ENCODE measurements at places on chromosomes 3 and 15.

DNA sequence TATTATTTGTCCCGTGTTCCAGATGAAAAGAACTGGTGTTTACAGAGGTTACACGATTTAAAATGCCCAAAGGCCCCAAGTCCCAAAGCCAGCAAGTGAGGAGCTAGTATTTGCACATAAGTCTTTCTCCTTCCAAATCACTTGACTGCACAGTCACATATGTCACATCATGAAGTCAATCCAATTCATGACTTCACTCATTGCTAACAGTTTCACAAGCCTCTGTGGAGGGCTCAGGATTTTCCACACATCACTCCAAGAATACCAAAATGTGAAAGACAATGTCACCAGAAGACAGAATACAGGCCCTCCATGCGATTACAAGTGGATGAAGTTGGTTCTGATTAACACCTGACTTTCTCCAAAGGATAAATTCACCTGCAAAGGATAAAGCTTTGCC is 283.1 kb upstream of the UBE2E2 start:
- DNase-seq = no peak

GRCh38 chr3:126538966-126539365 is 15.0 kb downstream of the CHST13 start:
- no peak for DNase-seq

DNA sequence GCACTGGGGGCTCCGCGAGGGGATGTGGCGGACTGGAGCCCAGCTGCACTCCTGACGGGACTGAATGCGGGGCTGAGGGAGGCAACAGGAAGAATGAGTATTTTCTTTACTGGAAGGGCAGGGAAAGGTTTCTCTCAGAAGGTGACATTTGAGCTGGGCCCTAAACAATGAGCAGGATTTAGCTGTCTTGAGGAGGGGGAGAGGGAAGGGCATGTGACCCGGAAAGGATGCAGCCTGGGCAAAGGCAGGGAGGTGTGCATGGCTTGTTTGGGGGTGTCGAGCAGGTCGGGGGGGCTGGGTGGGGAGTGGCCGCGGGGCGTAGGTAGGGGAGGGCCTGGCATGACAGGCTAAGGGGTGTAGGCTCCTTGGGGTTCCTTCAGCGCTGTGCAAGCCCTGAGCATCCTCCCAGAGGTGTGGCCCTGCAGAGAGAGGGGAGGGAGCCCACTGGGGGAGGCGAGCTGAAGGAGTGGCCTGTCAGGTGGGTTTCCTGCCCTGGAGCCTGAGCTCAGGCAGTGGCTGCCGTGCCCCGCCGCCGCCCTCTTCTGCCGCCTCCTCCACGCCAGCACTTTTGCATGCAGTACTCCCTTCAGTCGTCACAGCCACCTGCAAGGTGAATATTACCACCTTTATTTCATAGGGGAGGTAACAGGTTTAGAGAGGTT is 17.2 kb upstream of the ANKDD1A start:
- DNase-seq = peak; percentile 65

GRCh38 chr15:48423342-48423741 is 92.1 kb downstream of the DUT start:
- no peak for DNase-seq

DNA sequence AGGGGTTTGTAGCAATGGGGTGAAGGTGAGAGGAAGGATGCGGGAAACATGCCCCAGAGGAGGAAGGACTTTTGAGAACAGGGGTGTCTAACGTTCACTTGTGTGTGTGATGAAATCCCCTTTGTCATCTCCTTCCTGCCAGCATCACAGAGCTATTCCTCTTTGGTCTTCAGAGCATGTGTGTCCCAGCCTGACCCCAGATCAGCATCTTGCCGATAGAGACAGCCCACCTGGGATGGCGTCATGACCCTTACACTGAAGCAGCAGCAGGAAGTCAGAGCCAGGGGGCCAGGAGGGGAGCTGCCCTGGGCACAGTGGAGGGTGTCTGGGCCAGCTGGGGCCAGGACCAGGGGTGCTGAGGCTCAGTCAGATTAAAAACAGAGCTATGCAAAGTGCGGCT is 29.9 kb upstream of the GRIP2 start:
- DNase-seq = no peak

GRCh38 chr15:29103824-29104565 is 165.6 kb downstream of the NSMCE3 start:
- peak; percentile 68 for DNase-seq

DNA sequence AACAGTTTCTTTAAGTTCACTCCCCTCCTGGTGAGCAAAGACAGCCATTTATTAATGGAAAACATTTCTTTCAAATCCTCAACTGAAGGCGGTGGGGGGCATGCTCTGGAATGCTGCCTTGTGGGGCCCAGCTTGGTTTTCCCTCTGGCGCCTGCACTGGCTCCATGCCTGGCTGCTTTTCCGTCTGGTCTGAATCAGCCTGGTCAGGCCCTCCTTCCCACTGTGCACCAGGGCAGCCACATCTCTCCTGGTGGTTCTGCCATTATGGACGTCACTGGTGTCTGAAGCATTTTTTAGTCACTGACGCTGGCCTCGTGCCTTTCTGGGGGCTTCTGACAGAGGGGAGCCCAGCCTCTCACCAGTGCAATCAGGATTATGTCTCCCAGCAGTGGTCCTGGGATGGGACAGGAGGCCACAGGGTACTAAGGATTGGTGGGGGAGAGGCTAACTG is 57.6 kb upstream of the APEH start:
- no peak for DNase-seq

DNA sequence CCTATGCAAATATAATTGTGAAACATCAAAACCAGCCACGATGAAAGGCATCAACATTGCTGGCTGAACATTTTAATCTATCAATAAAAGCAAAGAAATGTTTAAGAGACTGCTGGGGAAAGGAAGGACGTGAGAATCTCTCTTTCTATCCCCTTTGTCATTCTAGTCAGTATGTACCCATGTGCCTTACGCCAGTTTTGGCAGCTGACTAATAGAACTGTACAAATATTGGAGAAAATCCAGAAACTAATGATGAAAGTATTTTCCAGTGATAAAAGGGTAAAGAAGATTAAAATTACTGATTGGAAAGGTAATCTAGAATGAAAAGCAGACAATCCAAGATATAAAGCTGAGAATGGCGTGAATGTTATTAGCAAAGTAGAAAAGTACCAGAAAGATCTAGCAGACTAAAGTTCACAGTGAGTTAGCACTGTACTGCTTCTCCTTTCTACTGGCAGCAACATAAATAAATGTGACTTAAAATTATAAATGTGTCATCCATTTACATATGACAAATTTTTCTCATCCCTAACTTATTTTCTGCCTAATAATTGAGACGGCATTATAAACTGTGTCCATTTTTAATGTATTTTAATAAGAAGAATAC is 401.9 kb upstream of the CNTN4 start:
- DNase-seq = no peak

DNA sequence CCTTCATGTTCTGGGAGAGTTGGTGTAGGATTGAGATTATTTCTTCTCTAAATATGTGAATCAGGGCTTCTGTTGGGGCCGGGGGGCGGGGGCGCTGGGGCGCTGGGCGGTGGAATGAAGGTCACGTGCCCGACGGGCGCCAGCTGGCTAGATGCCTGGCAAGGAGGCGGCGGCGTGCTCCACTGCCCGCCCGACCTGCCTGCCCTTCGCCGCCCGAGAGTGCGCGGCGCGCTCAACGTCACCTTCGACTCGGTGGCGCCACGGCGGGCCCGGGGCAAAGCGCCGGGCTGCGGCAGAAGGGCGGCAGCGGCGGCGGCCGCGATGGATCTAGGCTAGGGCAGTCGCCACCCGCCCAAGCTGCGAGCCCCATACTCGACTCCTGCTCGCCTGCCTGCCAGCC is 47.0 kb upstream of the LHFPL4 start:
- DNase-seq = no peak

GRCh38 chr3:66144568-66145407 is 76.0 kb upstream of the SLC25A26 start:
- no peak for DNase-seq

GRCh38 chr3:89239774-89240173 is 132.4 kb downstream of the EPHA3 start:
- no peak for DNase-seq

DNA sequence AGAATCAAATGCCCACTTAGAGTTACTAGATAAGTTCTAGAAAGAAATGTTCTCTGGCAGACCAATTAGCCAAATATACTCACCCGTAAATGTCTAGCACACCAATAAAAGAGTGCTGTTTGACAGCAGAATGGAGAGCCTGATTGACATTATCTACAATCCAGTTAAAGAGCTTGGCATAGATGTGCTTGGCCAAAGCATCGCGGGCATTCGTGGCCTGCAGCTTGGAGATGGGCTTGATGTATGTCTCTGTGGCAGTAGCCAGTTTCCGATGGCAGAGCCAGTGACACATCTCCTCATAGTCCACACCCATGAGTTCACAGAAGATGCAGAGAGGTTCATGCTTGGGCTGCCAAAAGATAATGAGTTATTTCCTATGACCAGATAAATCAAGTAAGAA is 101.5 kb upstream of the MYO5C start:
- DNase-seq = no peak

- DNase-seq = no peak
These were observed 229.3 kb downstream of the MCTP2 start for GRCh38 chr15:94460624-94461023.

DNA sequence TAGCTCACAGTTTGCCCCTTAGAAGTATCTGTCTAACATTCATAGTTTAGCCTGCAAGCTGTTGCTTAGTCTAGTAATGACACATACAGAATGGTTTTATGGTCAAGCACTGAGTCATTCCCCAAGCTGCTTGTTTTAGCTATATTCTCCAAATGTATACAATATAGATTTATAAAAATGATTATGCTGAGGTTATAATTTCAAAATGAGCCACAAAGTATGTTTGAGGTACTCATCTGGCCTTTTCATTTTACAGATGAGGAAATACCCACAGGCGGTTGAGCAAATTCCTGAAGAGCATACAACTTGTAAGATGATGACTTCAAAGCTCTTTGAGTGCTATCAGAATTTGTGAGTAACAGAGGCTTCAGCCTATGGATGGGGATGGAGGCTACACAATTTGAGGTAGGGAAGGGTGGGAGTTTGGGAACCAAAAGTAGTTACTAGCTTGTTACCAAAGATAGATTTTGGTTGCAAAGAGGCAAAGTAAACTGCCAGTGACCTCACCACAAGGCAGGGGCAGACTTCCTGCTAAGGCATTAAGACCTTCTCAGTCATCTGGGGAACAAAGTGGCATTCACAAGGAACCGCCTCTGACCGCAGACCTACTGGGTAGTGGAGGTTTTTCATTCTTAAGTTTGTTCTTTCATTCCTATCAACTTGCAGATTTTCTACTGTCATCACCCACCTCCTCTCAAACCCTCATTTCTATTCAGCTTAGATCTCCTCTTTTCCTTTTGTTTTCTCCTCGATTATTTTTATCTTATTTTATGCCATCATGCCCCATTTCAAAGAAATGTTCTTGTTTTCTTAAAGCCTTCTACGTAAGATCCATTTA is 257.2 kb upstream of the NECTIN3 start:
- DNase-seq = no peak

- no peak for DNase-seq
These were observed 136.0 kb downstream of the HCN4 start for GRCh38 chr15:73232776-73233175.

DNA sequence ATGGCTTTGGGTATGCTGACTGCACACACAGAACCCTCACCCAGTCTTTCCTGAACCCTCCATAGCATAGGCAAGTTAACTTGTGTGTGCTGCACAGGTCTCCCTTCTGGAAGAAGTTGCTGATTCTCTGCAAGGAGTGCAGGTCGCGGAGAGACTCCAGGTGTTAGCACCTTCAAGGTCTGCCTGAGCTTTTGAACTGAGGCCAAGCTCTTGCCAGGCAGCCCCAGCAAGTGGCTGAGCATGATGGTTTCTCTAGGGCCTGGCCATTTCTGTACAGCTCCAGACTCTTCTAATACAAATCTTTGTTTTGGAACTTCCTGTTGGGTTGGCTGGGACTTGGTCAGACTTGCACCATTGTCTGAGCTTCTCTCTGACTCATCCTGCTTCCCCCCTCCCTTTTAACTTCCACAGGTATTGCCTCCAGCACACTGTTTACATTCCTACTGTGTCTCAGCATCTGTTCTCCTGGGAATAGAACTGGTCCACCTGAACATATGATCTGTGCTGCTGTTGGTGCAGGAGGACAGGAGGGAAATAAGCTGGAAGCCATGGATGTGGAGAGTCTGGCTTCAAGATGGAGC is 53.3 kb downstream of the KY start:
- no peak for DNase-seq

GRCh38 chr3:146469150-146470017 is at the start of gene PLSCR2:
Gene PLSCR2, minus strand, starts transcription at chr3:146469561. Its CDS starts 9,657 bp downstream, at chr3:146459904.
- peak; percentile 69 for DNase-seq

- DNase-seq = no peak
These were observed 367.2 kb downstream of the SOX2 start for GRCh38 chr3:182078929-182079328.

DNA sequence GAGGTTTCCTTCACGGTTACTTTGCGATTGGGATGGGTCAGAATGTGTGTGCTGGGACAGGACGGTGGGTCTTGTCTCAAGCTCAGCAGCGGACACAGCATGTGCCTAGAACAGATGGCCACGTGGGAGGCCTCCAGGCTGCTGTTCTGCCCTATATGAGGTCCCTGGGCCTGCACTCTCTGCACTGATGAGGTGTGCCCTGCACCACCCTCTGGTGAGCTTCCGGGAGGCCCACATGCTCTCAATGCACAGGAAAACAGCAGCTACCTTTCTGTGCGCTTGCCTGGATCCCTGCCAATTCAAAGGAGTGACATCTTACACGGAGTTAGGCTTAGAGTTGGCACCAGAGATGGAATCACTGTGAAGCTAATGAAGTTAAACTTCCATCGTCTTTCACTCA is 59.8 kb downstream of the BOC start:
- DNase-seq = no peak

DNA sequence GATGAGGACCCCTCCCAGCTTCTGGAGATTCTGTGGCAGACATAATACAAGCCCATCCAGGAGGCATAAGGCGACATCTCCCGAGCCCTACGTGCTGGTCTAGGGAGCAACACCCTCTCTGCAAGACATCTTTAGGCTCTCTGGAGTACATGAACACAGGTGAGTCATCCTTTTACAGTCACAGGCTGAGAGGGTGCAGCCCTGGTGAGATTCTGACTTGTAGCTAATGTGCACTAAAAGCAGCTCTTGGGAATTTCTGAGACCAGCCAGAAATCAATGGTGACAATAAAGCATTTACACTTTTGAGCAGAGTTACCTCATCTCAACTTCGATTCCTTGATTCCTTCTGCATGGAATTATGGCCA is 131.1 kb downstream of the XXYLT1 start:
- DNase-seq = no peak

- no peak for DNase-seq
These were observed 139.2 kb downstream of the TPRA1 start for GRCh38 chr3:127451321-127451720.

GRCh38 chr15:69926721-69927120 is 171.0 kb downstream of the TLE3 start:
- DNase-seq = no peak

- no peak for DNase-seq
These were observed 30.8 kb downstream of the IRAK2 start for GRCh38 chr3:10195366-10196089.

All from activated CD4-positive, CD25-positive, alpha-beta regulatory T cell treated with anti-CD3 and anti-CD28 coated beads, Interleukin-2, amount 50 U/mL, for 72 hours (primary cell).